NCI-H2029 (cell line): ENCODE measurements at places on chromosomes 1 and 21.

DNA sequence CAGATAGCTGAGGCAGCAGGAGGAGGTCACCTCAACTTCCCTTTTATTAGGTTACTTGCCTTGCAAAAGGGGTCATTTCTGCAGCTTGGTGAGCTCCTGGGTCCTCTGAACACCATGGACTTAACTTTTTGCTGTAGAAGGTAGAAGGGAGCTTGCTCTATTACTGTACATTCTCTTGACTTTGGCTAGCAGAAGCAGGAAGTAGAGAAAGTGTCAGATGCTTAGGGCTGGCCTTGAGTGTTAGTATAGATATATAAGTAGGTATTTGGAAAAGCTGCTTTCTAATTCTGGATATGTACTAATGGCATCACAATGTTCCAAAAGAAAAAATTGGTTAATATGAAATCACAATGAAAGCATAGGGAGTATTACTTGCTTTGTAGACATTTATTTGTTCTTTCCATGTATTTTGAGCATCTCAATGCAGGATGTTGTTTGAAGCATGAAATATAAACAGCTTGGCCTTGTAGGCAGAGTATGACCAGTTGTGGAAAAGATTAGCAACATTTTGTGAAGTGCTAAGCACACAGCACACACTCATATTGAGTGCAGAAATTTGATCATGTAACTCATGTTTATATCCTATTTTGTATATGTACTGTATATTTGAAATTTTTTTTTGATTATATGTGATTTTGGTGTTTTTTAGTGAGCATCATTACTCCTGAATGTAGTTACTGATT lies 108.8 kb downstream of the DYRK1A start:
- DNase-seq: peak; percentile 21

DNA sequence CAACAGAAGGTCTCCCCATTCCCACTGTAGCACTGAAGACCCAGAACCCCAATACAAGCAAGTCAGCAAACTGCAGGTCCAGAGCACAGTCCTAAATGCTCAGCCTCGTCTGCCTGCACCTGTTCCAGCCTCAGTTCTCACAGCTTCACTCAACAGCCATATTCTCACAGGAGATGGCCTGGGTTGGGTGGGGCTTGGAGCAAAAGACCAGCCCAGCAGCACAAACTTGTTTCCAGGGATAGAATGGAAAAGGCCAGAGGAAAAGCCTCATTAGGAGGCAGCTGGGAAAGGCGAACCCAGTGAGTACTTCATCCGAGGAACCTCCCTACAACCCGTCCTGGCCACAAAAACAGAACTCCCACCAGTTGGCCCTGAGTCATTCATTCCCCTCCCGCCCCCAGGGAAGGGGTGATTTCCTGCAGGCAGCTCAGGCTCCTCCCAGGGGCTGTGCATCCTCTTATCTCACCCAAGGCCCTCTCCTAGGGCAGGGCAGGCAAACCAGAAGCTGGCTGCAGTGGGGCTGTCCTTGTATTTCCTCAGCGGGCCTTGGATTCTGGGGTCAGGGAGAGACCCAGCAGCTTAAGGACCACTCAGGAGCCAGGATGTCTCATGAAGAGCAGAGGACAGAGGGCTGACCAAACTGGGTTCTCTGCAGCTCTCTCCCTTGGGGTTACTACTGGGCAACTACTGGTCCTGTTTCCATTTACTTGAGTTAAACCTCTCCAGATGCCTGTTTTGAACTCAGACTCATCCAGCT lies 7.4 kb upstream of the MPL start:
- peak; percentile 7 for DNase-seq

DNA sequence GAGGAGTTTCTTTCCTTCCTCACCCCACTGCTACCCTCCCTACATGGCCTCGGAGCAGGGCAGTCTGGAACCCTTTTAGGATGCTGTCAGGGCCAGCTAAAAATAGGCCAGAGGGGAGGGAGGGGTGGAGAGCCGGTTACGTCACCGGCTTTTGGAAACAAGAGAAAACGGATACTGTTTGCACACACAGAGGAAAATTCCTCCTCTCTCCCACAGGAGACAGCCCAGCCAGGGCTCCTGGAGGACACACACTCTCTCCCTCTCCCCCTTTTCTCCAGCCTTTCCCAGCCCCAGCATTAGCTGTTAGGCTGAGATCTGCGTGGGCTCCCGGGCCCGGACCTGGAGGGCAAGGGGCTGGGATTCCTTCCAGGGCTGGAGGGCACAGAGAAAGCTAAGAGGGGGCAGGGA lies 20.0 kb upstream of the ALDH4A1 start:
- DNase-seq: peak; percentile 17

DNA sequence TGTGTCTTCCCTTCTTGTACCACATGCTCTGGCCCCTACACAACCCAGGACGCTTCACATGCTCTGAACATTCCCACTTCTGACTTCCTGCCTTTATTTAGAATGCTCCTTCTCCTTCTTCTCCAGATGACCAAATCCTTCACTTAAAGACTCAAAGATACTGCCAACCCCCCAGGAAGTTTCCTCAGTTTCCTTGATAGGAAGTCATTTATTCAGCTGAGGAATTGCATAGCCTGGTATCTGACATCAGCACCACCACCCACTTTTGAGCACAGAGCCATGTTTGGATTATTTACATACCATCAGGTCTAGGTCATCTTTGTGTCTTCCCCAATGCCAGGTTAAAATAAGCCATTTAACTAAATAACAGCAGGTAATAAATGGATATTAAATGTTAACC lies 42.4 kb downstream of the GFI1 start:
- no peak for DNase-seq

DNA sequence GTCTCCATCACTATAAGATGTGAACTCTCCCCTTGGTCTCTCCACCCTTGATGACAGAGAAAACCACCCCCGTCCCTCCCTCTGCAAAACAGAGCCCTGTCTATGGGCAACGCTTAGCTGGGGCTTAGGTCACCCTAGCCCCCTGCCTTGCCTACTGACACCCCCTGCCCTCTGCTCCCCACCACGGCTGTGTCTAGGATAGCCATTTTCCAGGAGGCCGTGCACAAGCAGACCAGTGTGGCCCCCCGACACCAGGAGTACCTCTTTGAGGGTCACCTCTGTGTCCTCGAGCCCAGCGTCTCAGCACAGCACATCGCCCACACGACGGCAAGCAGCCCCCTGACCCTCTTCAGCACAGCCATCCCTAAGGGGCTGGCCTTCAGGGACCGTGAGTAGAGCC lies 8.5 kb downstream of the IKBKE start:
- no peak for DNase-seq

DNA sequence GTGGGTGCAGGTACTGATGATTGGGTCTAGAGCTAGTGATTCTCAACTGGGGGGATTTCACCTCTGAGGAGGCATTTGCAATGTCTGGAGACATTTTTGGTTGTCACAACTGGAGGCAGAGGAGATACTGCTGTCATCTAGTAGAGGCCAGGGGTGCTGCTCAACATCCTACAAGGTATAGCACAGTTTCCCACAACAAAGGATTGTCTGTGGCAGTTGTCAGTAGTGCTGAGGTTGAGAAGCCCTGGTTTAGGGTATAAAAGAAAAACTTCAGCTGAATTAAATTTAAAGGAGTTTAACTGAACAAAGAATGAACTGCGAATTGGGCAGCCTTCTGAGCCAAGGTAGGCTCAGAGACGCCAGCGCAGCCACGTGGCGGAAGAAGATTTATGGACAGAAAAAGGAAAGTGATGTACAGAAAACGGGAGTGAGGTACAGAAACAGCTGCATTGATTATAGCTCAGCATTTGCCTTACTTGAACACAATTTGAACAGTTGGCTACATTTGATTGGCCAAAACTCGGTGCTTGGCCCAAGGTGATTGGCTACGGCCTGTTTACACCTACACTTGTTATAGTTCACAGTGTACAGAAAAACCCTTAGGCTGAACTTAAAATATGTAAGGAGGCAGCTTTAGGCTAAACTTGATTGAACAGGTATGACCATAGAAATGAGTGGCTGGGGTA lies 40.4 kb downstream of the MPZL1 start:
- DNase-seq: no peak

DNA sequence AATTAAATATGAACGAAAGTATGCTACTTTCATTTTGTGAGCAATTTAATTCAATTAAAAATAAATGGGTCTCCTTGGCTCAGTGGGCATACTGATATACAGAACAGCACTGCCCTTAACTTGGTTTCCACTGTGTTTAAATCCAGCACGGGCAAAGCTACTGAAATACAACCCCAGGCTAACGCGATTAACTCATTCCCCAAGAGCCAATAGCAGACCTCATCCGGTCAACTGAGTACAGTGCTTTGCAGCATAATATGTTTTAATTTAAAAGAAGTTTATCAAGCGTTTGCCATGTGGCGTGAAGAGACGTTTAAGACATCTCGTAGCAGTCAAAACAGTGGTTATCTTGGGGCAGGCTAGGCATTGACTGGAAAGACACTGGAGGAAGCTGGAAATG lies 118.6 kb downstream of the PROX1 start:
- no peak for DNase-seq

GRCh38 chr21:36169470-36170128 lies 13.0 kb downstream of the DOP1B start:
- no peak for DNase-seq

DNA sequence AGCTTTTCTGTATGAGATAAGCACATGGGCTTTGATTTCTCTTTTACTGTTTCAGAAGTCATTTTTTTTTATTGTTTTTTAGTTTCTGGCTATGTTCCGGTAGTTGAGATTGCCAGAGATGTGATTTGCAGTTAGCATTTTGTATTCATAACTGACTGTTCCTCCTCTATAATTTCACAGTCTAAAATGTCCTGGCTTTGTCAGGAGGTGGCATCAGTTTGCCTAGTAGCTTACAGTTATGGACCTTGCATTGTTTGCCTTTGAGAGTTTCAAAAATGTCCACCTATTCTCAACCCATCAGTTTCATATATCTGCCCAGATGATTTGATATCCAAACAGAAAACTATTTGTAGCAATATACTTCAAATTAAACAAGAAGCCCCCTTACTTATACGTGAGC lies 39.5 kb upstream of the ST6GALNAC3 start:
- DNase-seq: no peak

DNA sequence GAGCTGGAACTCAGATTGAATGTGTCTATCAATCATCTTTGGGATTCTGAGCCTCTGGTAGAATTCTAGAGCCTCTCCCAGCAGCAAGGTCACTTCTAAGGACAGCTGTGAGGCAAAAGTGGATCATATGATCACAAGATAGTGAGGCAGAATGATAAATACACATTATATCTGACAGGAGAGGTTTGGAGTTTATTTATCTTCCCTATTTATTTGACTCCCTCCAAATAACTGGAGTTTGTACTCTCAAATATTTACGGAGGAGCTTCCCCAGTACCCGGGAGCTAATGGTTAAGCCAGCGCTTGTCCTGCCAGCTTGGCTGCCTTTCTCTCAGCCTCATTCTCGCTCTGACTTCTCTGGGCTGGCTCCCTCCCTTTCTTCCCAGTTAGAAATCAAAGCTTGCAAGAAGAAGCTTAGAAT lies 2.3 kb downstream of the HMGCS2 start:
- DNase-seq: no peak

GRCh38 chr1:98839840-98840239 lies 164.8 kb downstream of the PLPPR5 start:
- DNase-seq: no peak

DNA sequence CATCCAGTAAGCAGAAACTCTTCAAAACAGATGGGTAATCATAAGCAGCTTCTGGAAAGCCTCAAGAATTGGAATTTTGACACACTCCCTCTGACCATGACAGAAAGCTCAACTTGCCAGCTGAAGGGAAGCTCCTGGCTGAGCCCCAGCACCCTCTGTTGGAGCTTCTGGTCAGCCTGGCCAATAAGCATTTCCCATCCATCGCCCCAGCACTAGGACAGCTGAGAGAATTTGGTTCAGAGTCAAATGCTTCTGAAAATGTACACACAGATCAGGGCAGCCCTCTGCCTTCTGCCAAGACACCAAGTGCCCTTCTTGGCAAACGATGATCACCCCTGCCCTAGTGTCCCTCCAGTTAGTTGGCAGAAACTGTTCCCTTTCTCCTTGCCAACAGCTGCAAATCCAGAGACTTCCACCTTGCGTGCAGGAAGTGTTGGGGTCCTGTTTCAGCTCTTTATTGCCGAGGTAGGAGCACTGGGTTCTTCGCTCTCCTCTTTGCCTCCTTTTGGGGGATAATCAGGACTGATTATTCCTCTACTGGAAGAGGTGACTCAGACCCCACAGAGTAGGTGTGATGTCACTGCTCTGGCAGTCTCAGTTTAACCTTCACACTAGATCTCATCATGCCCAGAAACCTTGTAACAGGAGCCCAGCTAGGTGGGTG lies 11.9 kb downstream of the PIGV start:
- peak; percentile 76 for DNase-seq

DNA sequence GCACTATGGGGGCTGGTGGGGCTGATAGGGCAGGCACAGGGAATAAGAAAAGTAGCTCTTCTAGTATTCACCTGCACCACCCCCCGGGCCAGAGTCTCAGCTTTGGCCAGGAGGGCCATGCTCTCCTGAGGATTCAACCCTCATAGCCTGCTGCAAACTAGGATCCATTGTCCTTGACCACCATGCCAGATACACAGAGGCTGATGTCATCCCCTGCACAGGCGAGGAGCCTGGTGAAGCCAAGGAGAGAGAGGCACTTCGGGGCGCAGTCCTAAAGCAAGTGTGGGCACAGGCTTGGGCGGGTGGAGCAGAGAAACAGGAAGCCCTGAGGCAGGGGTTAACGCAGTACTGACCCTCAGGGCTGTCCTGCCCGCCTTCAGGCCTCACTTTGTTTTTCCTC lies 29.5 kb downstream of the TMEM53 start:
- no peak for DNase-seq

GRCh38 chr1:220149742-220150141 lies 55.8 kb downstream of the IARS2 start:
- no peak for DNase-seq

- DNase-seq: no peak
These were observed 12.5 kb upstream of the VAMP4 start for GRCh38 chr1:171754353-171754705.

DNA sequence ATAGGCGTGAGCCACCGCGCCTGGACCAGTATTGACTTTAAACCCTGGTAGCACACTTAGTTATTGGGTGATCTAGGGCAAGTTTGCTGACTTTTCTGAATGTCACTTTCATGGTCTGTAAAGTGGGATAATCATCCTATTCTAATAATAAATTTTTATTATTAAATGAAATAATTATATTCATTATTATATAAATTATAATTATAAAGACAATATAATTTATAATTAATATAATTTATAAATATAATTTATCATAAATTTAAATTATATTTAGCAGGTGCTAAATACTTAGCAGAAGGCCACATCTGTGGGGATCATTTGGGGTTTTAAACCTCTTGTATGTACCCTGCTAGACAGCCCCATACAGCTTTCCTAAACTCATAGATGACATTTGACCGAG lies 59.7 kb downstream of the KANK4 start:
- DNase-seq: no peak

DNA sequence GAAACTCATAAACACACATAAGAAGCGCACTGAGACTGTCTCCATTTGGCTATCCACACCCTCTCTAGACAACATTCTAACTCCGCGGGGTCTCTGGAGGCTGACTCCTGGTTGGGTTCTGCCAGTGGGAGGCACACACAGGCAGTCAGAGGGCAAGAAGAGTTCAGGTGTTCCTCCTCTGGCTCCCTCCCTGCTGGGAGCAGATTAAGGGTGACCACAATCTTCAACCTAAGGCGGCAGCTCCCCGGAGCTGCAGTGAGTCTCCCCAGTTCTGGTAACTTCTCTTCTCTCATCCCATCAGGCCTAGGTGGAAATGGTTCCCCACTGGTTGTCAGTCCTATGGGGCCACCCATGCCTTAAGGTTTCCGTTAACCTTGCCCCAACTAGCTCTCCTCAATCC lies 7.4 kb upstream of the TENT5C start:
- DNase-seq: no peak
